Activated naive CD4-positive, alpha-beta T cell treated with anti-CD3 and anti-CD28 coated beads, Interleukin-2, amount 50 U/mL, for 72 hours (primary cell): ENCODE measurements at places on chromosomes 2 and 18. TPM values are rescaled to one million over a fixed set of nuclear protein-coding genes. Genes with fewer than 3 reads are reported as not detected.

- DNase-seq: no peak
Measured at GRCh38 chr2:215487002-215487372, 51.1 kb upstream of the FN1 start.

The ABCG8 gene
- total RNA-seq: not detected

GRCh38 chr2:120237491-120237902, 14.3 kb upstream of the TMEM185B start:
- DNase-seq: no peak

DNA sequence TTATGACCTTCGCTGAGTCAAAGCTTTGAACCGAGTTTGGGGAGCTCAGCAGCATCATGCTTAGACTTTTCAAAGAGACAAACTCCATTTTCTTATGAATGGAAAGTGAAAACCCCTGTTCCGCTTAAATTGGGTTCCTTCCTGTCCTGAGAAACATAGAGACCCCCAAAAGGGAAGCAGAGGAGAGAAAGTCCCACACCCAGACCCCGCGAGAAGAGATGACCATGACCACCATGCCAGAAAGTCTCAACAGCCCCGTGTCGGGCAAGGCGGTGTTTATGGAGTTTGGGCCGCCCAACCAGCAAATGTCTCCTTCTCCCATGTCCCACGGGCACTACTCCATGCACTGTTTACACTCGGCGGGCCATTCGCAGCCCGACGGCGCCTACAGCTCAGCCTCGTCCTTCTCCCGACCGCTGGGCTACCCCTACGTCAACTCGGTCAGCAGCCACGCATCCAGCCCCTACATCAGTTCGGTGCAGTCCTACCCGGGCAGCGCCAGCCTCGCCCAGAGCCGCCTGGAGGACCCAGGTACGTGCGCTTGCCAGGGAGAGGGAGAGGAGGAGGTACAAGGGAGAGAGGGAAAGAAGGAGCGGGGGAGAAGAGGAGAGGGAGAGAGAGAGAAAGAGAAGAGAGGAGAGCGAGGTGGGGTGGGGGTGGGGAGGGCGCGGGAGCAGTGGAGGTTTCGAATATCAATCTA, at the start of gene DLX1:
DLX1 (plus strand) TSS at position 48 of the 700 bp plus-strand sequence; CDS start at position 219, 171 bp downstream.
- DNase-seq: no peak

DNA sequence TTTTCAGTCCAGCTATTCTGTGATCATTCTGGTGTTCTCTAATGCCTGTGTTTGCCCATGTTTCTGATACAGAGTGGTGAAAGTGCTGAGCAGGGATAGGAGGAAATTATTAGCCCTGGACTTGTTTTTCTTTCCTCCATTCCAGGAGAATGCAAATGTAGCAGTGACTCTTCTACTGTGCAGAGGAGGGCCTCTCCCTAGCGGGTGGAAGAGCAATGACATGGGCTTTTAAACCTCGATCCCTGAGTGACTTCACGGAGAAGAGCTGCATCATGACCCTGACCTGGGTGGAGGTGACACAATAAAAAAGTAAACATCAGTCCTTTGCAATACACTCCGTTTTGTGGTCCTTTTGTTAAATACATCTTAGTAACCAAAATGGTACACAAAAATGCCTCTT, 68.0 kb upstream of the NETO1 start:
- no peak for DNase-seq

GRCh38 chr2:217014328-217015105, 154.7 kb upstream of the TNP1 start:
- no peak for DNase-seq

DNA sequence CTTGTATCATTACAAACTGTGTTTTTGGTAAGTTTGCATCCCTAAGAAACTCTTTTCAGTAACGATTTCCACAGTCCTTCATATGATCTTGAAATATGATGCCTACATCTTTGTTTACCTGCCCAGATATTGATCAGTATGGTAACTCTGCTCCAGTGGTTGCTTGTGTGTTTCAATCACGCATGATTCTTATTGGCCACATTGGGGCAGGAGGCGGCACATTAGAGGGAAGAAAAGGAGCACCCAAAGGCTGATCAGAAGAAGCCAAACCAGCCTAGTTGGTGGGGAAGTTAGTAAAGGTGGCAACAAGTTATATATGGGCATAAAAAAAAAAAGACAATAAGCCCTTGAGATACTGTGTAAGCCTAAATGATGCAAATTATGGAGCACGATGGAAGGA, 158.9 kb downstream of the RHBDD1 start:
- DNase-seq: no peak

The PROC gene
- not detected for total RNA-seq

The RTTN gene
- 35.2 TPM for total RNA-seq

- DNase-seq: no peak
Measured at GRCh38 chr18:60684843-60685513, 312.4 kb upstream of the MC4R start.

- peak; percentile 80 for DNase-seq
Measured at GRCh38 chr2:85266146-85267041, 61.4 kb downstream of the TGOLN2 start.

DNA sequence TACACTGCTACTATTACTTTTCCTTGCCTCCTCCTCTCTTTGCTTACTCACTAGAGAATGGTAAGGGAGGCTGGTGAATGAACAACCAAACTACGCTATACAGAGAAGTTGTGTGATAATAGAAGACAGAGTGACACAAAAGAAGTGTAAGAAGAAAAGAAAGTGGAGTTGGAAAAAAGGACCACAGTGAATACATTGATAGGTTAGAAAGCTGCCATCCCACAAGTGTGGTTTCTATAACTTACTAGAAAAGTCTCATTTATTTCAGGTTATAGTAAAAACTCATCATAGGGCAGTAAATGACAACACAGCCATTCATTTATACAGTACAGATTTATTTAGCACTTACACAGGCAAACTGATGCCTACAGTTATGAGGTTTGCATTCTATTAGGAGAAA, 77.3 kb downstream of the TTC21B start:
- DNase-seq: no peak

DNA sequence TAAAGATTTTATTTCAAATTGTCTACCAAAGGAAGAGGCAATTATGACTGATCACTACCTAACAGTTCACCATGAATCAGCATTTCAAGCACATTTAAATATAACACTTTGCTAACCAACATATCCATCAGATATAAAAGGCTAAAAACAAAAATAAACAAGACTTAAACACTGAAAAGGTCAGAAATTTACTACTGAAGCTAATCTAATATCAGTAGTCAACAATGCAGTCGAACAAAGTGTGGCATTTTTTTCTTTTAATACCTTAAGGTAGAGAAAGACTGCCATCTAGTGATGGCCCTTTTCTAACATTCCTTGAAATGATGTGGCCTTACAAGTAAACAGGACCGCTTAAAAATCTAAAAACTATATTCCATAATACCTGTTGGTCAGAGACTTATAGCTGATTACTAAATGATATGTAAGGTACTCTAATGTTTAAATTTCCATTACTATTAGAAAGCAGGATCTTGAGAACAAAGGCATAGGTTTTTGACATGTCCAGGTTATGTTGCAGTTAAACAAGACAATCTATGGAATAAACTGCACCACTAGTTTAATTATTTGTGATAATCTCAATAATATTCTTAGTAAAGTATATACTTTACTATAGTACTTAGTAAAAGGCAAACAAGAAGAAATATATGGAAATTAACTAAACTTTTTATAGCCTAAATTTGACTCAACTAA, 80.0 kb downstream of the EXOC6B start:
- DNase-seq: no peak

GRCh38 chr2:6630209-6630608, 235.5 kb downstream of the CMPK2 start:
- no peak for DNase-seq

DNA sequence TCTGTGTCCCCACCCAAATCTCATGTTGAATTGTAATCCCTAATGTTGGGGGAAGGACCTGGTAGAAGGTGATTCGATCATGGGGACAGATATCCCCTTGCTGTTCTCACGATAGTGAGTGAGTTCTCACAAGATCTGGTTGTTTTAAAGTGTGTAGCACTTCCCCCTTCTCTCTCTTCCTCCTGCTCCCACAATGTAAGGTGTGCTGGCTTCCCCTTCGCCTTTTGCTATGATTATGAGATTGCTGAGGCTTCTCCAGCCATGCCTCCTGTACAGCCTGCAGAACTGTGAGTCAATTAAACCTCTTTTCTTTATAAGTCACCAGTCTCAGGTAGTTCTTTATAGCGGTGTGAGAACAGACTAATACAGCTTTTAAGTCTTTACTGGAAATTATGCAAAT, 193.3 kb upstream of the RBBP8 start:
- no peak for DNase-seq

DNA sequence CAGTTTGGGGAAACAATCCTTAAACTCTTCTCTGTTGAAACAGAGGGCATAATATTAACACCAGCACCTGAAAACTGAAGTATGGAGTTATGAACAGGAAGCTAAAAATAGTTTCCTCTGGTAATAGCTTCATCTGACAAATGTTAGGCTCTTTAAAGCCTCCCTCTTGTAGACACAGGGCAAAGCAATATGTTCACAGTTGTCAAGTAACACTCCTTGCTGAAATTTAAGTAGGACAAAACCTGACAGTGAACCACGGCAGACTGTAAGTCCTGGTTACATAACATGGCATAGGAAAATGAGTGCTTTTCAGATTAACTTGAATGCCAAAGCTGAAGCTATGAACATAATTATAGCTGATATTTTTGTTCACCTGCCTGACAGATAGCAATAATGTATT, 172.9 kb downstream of the CMPK2 start:
- no peak for DNase-seq

The LIMS3 gene
- total RNA-seq: 1.1 TPM

DNA sequence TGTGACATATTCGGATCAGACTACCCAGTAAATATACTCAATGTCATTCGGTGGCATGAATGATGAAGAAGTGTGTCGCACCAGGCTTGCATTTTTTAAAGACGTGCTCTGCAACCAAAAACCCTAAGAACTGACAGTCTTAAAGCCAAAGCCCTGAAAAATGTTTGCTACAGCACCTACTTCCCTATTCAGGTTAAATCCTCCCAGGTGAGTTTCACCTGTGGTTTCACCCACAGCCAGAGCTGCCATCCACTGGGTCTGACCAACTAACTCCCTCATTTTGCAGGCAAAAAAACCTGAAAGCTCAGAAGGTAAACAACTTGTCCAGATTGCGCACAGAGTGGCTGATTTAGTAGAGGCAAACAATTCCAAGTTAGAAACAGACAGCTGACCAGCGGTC, 222.3 kb upstream of the MGAT5 start:
- no peak for DNase-seq

DNA sequence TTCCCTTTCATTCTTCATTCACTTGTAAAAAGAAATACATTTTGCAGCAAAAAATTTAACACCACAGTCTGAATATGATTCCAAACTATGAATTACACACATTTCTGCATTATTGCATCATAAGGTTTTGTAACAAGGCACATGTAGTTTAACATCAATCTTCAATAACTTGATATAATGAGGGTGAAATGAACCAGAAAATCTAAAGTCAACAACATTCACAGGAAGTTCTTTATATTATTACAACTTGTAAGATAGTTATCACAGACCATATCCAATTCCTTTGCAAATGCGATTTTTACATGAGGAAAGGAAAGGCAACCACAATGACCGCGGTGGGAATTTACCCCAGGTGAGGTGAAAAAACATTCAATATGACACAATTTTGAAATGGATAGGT, 213.3 kb downstream of the NAPG start:
- DNase-seq: no peak

GRCh38 chr18:25434745-25435144, 82.8 kb upstream of the ZNF521 start:
- DNase-seq: no peak

DNA sequence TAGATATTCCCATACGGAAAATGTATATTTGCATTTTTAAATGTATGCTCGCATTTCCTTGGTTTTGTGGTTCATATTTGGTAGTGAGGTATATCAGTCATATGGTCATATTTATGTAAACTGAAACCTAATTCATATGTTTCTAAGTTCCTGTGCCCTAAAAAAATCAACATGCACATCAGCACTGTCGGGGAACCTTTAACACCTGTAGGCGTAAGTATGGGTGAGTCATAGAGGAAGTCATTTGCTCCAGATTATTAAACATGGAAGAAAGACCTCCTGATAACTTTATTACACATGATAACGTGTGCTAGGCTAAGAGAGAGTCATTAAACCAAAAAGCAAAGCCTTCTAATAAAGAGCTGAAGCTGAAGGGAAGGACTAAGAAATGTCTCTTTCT, 437.7 kb downstream of the NRXN1 start:
- no peak for DNase-seq

The CAPN13 gene
- not detected for total RNA-seq

GRCh38 chr2:11100130-11100529, 55.1 kb upstream of the SLC66A3 start:
- no peak for DNase-seq

- no peak for DNase-seq
Measured at GRCh38 chr2:195319548-195320412, 337.2 kb upstream of the SLC39A10 start.

The INHBB gene
- total RNA-seq: not detected

The KIF5C gene
- total RNA-seq: 26.8 TPM

DNA sequence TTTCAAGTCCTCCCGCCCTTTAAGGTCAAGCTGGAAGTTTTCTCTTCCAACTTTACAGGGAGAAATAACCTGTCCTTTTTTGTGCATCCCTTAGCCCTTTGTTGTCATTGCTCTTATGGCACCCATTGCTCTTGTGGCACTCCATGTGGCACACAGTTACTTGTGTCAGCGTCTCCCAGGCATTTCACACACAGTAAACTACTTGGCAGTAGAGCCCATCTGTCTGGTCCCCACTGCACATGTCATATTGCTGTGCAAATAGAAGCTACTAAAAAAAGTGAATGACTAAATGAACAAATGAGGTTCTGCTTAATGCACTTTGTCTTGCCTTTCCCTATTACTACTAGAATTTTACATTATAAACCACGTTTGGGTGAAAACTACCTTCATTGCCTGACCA, 149.3 kb downstream of the EML6 start:
- no peak for DNase-seq

The ZNF521 gene
- total RNA-seq: not detected

GRCh38 chr2:16725549-16725948, 59.9 kb upstream of the CYRIA start:
- no peak for DNase-seq

The KLF7 gene
- 26.8 TPM for total RNA-seq

DNA sequence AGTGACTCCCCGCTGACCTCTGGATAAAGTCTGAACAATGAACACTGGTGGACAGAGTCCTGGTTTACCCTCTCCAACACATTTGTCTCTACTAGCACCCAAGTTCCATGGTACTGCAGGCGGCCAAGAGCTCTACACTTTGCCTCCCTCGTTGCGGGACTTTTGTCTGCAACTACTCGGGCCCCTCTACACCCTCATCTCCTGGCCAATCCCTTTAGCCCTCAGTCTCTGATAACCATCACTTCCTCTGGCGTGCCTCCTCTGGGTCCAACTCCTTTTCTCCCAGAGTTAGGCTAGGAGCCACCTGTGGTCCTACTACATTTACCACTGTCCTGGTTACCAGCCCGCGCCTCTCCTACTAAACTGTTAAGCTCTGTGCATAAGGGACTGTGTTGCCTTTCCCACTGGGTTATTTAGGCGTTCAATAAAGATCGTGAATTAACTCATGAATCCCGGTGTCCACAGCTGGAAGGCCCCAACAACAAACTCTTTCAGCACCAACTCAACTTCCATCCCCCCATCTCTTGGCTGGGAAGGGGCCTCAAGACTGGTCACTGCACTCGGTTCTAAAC, 757 bp downstream of the HDHD2 start:
- peak; percentile 3 for DNase-seq

The ODC1 gene
- total RNA-seq: 84.6 TPM

The LBX2 gene
- total RNA-seq: 0.36 TPM

GRCh38 chr2:129277585-129277981, 701.9 kb upstream of the RAB6C start:
- DNase-seq: no peak

The LGALSL gene
- 1.2 TPM for total RNA-seq
